ENCODE measurements at places on chromosomes 2 and 18.

- no peak for DNase-seq
Observed at GRCh38 chr2:103847276-103847675, 1006.6 kb upstream of the POU3F3 start.

GRCh38 chr2:167898340-167898739 is 349.1 kb downstream of the STK39 start:
- no peak for DNase-seq

DNA sequence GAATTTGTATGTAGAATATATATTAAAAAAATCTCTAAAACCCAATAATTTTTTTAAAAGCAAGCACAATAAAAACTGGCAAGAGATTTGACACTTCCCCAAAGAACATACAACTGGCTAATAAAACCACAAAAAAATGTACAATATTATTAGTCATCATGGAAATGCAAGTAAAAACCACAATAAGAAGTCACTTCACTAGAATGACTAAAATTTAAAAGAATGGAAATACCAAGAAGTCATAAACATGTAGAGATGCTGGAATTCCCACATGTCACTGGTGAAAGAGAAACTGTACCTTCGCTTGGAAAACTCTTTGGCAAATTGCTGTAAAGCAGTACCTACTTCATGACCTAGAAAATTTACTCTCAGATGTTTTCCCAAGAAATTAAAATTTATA is 43.4 kb upstream of the KYNU start:
- DNase-seq = no peak

GRCh38 chr2:74314107-74314506 is 29.1 kb downstream of the SLC4A5 start:
- no peak for DNase-seq

DNA sequence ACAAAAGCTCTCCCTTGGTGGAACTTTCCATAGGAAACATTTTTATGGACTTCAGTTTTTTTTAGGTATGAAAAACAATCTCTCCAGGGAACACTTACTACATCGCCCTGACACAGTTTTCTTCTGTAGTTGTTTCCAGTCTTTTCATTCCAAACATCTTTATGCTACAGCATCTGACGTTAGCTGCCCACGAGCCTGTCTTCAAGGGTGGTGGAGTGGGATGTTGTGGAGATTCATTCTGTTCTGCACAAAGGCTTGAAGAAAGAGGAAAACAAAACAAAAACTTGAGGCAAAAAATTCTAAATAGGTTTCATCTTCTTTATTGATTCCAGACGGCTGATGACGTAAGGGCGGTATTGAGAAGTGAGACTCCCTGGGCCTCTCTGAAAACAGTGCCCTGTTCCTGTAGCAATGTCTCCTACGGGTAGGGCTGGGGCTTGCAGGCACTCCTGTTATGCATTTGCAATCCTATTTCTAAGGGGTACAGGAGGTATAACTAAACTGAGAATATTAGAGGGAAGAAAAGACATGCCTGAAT is 375.0 kb downstream of the RNF144A start:
- DNase-seq = no peak

GRCh38 chr18:30044496-30044895 is 998.0 kb downstream of the DSC3 start:
- DNase-seq = no peak

GRCh38 chr2:196538189-196538588 is 101.3 kb upstream of the CCDC150 start:
- no peak for DNase-seq

GRCh38 chr2:157487747-157488146 is 43.9 kb upstream of the CYTIP start:
- DNase-seq = no peak

GRCh38 chr18:52829876-52830405 is 489.9 kb downstream of the DCC start:
- DNase-seq = no peak

GRCh38 chr2:239181903-239182581 is 218.8 kb downstream of the HDAC4 start:
- DNase-seq = no peak

- no peak for DNase-seq
Observed at GRCh38 chr2:37573451-37574388, 97.7 kb downstream of the CDC42EP3 start.

- DNase-seq = no peak
Observed at GRCh38 chr2:240747256-240747655, 55.6 kb downstream of the AQP12A start.

DNA sequence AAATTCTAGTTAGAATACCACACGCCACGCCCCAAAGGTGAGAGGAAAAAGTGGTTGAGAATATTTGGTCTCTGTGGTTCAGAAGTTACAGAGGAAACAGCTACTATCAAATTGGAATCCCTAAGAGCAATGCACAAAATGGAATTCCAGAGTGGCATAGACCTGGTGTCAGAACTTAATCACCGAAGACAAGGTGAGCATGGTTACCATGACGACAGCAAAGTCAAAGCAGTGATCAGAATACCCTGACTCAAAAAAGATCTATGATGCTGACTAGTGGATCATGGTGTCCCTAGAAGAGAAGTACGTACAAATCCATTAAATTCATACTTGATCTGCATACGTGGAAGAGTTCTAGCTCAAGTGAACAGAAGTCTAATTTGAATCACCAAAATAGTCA is 14.5 kb downstream of the LRRTM4 start:
- DNase-seq = no peak

GRCh38 chr2:27381577-27382181 is 1.1 kb upstream of the ZNF513 start:
- no peak for DNase-seq

GRCh38 chr2:133303150-133303549 is 265.1 kb downstream of the NCKAP5 start:
- DNase-seq = no peak

GRCh38 chr2:101976891-101977290 is 14.9 kb upstream of the IL1R2 start:
- DNase-seq = no peak

GRCh38 chr2:210003359-210003758 is 921 bp downstream of the RPE start:
- no peak for DNase-seq

DNA sequence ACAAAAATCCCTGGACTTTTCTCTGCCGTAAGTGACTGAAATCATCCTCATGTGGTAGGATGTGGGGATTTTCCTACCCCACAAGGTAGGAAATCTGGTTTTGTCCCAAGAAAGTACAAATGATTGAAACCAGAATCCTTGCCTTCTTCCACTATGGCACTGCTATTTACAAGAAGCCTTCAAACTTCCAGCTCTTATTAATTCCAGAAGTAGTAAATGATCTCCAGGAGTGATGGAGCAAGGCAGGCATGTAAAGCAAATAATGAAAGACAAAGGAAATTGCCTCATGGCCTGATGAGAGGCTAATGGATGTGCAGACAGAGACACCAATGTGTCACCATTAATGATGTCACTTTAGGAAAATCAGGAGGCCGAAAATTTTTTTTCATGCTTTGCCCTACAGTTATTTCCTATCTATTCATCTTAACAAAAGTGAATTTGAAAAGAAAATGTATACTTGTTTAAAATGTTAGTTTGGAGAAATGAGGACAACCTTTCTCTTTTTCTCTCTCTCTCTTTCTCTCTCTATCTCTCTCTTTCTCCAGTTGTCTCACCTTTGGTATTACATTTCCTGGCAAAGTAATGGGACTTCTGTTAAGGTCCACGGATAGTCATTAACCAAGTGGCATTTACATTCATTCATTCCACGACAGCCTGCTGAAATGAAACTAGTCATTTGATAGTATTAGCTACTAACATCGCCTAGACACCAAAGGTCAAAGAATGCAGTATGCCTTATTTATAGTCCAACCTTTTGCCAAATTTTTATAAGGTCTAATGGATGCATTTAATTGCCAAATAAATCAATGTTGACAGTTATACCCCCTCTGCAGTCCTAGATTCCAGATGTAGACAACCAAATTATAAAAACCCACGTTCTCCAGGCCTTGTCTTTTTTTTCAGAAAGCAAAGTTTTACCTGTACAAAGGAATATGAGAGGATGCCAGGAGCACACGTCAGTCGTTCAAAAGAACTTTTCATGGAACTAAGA is 5.0 kb upstream of the EVA1A start:
- no peak for DNase-seq

GRCh38 chr2:228048838-228049490 is 132.5 kb downstream of the SPHKAP start:
- no peak for DNase-seq

DNA sequence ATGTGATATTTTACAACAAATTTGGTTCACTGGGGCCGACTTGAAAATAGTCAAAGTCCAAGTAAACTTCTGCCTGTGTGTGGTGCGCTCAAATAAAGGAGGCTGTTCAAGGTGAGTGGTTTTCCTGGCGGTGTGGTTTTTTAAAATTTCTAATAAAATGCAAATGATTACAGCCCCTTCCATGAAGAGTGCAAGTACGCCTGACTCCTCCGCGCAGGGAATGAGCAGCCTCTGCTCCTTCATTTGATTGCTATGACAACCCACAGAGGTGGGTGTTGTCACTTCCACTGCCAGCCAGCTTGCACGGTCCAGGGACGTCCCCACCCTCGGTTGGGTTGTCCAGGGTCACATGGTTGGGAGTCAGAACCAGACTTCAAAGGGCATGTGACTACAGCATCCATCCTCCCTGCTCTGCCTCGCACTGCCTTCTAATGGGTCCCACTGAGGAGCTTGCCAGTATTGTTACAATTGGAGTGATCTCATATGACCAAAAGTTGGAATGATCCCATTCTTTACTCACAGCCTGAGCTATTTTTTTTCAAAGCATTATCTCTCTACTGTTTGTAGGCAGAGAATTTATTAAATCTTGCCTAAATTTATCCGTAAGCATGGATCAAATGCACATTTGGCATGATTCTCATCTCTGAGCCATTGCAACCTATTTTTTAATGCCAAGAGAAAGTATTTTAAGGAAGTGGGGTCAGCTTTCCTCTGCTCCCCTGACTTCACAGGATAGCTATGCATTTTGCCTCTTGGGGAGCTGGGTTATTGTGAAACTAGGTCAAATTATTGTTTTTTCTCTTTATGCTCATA is 121.3 kb downstream of the AGAP1 start:
- DNase-seq = no peak

GRCh38 chr18:74604774-74605173 is 7.1 kb downstream of the ZNF407 start:
- DNase-seq = no peak

DNA sequence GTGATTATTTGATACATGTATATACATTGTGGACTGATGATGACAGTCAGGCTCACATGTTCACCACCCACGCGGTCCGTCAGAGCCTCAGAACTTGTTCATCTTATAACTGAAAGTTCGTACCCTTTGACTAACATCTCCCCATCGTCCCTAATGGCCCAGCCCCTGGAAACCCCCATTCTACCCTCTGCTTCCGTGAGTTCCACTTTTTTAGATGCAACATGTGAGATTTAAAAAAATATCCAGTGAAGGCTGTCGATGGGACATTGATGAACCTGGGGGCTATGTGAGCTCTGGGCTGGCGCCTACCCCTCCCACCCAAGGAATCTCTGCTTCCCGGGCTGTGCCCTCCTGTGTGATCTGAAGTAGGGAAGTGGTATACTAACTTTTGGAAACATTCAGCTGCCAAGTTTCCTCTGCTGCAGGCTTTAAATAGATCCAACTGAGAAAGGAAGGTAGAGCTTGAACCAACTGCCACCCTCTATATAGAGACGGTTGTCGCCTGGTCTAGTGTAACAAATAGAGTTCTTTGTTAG is 163.8 kb downstream of the FAM210A start:
- DNase-seq = peak; percentile 79

DNA sequence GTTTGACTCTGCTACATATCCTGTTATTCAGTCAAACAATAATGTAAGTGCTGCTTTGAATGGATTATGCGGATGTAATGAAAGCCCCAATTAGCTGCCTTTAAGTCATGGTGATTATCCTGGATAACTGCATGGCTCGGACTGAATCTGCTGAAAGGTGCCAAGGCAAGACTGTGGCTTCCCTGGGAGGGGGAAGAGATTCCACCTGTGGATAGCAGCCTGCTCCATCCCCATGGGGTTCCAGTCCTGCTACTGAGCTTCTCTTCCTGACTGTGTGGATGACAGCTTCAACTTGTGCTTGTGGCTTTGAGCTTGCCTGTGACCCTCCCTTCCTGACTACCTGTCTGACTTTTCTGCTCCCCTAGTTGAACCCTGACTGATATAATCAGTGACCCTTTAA is 540.0 kb upstream of the GYPC start:
- DNase-seq = no peak

GRCh38 chr2:213688133-213688532 is 403.9 kb downstream of the SPAG16 start:
- no peak for DNase-seq

GRCh38 chr18:79874553-79875530 is 76.6 kb downstream of the SLC66A2 start:
- no peak for DNase-seq

- no peak for DNase-seq
Observed at GRCh38 chr2:26178746-26179436, 6.0 kb downstream of the GAREM2 start.

DNA sequence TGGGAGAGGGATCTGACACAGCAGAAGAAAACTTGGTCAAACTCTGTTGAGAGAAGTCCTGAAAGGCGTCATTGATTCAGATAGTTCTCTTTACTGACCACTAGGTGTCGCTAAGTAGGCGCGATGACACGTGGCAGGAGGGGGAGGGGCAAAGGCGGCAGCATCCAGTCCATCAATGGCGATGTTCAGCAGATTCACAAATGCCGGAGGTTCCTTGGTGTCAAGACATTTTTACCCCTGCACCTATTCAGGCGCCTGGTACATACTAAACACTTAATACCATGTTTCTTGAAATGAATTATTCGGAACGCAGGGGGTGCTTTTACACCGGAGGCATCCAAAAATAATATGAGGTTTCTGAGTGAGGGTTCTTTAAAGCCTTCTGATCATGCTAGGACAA is 3.0 kb upstream of the PLEK start:
- peak; percentile 76 for DNase-seq

GRCh38 chr2:28096421-28096820 is 205.9 kb downstream of the BABAM2 start:
- no peak for DNase-seq

GRCh38 chr2:150424406-150424805 is 63.1 kb downstream of the RND3 start:
- no peak for DNase-seq

GRCh38 chr18:37762076-37762621 is 196.6 kb upstream of the CELF4 start:
- no peak for DNase-seq

DNA sequence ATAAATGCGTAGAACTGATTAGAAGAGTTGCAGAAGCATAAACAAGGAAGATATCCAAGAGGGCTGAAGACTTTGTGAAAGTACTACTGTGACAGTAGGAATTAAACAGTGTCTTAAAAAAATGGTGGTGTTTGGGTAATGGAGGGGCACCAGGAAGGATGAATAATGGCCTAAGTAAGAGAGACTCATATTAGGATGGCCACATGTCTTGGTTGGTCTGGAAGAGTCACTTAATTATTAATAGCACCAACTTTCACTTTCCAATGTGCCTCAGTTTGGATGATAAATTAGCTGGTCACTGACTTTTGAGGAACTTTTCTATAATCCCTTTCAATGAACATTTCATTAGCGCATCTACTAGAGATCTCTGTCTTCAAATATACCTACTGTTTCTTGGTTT is 372.2 kb downstream of the NYAP2 start:
- no peak for DNase-seq
